ENCODE measurements at places on chromosomes 3 and 15.
A peak's percentile ranks its signal among the peaks of the same experiment; 100 is the strongest.

DNA sequence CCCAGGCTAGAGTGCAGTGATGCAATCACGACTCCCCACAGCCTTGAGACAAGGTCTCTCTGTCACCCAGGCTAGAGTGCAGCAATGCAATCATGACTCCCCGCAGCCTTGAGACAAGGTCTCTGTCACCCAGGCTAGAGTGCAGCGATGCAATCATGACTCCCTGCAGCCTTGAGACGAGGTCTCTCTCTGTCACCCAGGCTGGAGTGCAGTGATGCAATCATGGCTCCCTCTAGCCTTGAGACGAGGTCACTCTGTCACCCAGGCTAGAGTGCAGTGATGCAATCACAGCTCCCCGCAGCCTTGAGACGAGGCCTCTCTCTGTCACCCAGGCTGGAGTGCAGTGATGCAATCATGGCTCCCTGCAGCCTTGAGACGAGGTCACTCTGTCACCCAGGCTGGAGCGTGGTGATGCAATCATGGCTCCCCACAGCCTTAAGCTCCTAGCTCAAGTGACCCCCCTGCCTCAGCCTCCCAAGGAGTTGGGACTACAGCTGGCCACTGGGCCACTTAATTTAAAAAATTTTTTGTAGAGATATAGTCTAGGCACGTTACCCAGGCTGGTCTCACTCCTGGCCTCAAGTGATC is 26.1 kb downstream of the TFRC start:
- peak; percentile 42 for DNase-seq

DNA sequence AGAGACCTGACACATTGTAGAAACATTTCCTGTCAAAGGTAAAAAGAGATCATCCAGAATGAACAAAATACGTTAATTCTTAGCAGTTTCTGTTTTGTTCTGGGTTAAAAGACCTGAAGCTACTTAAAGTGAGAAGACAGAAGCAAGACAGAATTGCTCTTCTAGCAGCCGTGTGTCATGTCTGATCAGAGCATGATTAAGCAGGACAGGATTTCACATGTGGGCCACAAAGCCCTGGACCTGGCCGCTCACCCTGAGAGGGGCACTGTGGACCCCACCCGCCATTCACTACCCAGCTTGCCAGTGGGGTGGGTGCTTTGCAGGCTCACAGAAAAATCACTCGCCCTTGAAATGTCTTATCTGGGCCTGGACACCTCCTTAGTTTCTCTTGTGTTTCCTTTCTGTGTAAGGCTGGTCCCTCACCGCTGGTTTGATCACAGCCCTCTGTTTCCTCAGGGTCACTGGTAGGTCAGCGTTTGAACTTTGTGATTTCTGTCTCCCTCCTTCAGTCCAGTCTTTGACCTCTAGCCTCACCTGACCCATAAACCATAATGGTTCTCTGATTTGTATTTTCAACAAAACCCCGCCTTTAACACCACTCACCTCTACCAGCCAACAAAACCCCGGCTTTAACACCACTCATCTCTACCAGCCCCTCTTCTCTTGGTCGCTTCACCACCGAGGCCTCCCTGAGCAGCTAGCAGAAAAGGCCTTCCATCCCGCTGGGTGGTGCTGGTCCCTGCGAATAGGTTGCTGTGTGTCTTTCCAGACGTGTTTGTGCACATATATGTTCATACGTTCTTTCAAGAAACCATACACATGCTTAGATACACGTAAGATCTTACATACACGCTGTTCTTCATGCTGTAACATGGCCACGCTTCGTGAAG is 185.0 kb downstream of the OR4M2 start:
- no peak for DNase-seq

DNA sequence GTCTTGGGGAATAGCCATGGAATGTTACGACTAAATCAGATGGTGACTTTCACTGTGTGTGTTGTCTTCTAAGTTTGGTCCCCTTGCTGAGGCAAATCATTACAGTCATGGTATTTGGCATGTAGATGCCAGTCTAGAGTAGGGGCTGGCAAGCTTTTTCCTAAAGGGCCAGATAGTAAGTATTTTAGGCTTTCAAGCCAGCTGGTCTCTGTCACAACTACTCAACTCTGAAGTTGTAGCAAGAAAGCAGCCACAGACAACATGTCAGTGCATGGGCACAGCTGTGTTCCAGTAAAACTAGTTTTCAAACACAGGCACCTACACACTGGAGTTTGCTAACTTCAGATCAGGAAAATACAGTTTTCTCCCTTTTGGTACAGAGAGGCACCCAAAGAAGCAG is 39.3 kb downstream of the CCR3 start:
- no peak for DNase-seq

- peak; percentile 14 for DNase-seq
These were observed 76.4 kb downstream of the DHX36 start for GRCh38 chr3:154247806-154248415.

- no peak for DNase-seq
These were observed 222.6 kb upstream of the MRPL3 start for GRCh38 chr3:131725414-131725813.

- DNase-seq = no peak
These were observed 823.9 kb upstream of the CFAP20DC start for GRCh38 chr3:59873576-59874230.

DNA sequence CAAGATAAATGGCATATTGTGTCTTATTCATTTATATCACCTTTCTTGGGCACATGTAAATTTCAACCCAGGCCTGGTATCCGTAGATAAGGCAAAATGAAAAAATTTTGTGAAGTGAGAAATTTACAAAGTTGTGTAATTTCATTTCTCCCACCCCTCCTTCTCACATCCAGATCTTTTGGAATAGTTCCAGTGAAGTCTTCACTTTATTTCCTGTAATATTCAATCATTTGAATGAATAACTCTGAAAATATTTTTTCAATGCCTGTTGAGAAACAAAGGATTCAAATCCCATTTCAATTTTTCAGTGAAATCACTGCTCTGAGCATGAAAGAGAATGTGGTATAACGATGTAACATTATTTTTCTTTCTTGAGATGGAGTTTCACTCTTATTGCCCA is 53.4 kb downstream of the BTLA start:
- DNase-seq = no peak

DNA sequence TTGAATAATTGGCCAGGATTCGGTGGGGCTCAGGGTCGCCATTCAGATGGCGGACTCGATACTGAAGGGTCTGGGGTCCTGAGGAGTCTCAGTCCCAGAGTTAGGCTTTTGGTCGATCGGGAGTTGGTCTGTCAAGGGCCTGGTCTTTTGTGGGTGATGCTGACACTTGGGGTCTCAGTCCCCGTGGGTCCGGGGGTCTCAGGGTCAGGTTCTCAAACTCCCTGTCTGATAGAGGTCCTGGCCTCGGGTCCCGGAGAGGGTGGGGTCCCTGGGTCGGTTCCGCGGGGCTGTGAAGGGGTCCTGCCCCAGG is 467 bp downstream of the NCKIPSD start:
- DNase-seq = no peak

All from NCI-H2107 (cell line).